ENCODE measurements at places on chromosomes 2 and 18.
A peak's percentile ranks its signal among the peaks of the same experiment; 100 is the strongest.

DNA sequence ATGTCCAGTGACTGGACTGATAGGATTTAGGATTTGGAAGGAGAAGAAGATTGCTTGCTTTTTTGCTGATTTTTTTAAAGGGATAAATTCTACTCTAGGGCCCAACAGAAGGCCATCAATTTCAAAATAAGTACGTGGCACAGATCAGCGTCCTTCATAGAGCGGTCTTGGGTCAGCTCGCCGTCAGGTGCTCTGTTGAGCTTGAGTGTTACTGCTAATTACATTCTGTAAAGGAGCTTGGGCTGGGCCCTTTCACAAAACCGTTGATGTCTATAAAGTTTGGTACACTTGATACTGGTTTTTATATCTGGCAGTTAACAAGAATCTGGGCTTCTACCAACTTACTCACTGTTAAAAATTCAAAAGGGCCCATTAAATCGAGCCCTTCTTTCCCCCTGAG lies 45.4 kb downstream of the ARMC9 start:
- no peak for DNase-seq

- DNase-seq, result no peak
Measured at GRCh38 chr2:134128746-134129145, 125.1 kb upstream of the MGAT5 start.

DNA sequence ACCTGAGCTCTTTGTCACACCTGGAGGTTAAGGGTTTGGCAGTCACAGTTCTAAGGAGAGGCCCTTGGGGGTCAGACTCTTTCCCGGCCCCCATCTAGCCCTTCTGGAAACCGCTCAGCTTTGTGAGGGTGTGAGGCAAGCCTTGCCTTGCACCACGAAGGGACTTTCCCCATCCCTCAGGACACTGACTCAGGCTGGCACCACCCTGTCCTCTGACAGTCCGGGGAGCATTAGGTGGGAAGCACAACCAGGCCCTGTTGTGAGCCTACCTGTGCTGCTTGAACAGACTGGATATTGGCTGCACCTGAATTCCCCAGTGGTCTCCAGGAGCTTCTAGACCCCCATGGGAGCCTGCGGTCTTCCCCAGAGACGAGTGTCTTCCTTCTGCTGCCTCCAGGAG lies 47.0 kb upstream of the GBX2 start:
- DNase-seq, result no peak

DNA sequence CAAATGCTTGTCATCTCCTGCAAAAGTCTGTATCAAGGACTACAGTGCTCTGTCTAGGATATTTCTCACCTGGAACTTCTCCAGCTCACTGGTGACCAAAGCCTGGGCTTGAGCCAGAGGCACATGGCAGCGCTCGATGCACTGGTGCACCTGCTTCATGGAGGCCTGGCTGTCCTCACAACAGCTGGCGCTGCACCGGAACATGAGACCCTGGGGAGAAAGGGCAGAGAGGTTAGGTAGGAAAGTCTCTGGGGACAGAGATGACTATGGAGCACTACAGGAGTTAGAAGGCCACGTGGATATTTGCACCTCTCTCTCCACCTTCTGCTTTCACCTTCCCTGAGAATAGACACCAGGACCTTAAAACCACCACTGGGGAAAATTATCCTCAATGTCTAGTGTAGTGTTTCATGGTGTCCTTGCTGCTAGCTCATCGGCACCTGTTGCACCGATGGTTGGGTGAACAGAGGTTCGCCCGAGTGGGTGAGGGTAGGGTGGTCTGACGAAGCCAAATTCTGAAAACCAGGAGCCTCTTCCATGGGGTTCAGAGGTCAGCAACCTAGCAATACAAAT lies 1.0 kb downstream of the FAM136A start:
- no peak for DNase-seq

DNA sequence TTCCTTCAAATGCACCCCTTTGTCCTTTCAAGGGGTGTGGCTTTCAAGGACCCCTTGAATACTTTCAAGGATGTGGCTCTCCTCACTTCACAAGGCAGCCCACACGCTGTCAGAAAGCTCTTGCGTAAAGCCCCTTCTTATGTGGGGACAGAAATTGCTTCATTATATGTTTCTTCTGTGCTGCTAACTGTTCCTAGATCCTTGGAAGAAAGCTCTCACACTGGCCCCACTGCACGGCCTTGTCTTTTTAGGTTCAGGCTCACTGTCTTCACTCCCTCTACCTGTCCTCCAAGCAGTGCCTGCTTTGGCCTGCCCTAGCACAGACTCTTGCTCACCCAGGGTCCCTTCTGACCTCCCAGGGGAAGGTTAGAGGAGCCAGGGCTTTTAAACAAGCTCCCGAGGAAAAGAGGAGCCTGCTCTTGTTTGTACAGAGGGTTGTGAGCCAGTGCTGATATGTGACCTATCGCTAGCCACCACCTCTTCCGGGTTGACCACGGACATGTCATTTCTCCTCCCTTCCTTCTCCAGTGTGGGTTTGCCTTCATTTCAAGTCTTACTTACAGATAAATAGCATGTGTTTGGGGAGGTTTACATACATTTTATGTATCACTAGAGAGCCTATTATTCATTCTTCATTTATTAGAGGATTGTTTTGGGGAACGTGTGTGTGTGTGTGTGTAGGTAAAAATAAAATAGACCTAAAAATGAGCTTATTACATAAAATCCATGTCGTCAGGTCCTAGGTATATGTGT lies 94.7 kb downstream of the RTN4 start:
- no peak for DNase-seq

GRCh38 chr2:69196327-69197117 lies 183.5 kb downstream of the ANTXR1 start:
- DNase-seq, result peak; percentile 56

- DNase-seq, result no peak
Measured at GRCh38 chr2:197107291-197108269, 181.1 kb upstream of the PGAP1 start.

- DNase-seq, result no peak
Measured at GRCh38 chr18:23460285-23461273, 7.5 kb downstream of the RIOK3 start.

- DNase-seq, result no peak
Measured at GRCh38 chr2:15142069-15142689, 419.0 kb downstream of the NBAS start.

GRCh38 chr2:27121906-27122305 lies 1.7 kb upstream of the ABHD1 start:
- DNase-seq, result no peak

DNA sequence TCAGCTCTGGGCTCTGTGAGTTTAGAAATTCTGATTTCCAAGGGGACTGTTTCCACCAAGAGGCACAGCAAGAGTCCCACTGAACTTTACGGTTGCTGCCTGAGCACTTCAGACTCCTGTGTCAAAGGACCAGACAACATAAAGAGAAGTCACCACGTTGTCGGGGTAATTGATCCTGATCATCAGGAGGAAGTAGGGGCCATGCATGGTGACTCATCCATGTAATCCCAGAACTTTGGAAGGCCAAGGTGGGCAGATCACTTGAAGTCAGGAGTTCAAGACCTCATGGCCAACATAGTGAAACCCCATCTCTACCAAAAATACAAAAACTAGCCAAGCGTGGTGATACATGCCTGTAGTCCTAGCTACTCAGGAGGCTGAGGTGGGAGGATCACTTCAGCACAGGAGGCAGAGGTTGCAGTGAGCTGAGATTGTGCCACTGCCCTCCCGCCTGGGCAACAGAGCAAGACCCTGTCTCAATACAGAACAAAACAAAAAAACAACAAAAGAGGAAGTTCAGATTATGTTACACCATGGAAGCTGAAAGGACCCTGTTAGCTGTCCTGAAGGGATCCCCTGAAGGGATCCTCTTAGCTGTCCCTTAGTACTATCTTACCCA lies 9.4 kb upstream of the ASXL2 start:
- DNase-seq, result no peak

DNA sequence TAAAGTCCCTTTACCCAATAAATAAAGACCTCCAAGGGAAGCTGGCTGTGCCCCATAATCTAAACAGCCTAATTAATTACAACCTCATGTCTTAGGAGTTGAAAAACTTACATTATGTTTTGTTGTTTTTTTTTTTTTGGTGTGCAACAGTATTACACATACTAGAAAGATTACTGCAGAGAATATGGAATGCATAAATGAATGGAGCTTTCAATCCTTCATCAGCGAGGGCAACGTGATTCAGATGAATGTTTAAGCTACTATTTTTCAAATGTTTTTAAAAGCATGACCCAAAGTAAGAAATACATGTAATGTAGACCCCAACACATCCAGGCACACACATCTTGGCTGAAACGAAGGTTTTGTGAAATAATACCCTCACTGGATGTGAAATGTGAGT lies 167.1 kb upstream of the FN1 start:
- no peak for DNase-seq

- DNase-seq, result no peak
Measured at GRCh38 chr18:63591725-63592124, 4.6 kb downstream of the SERPINB13 start.

GRCh38 chr18:57121542-57122112 lies 25.3 kb upstream of the BOD1L2 start:
- no peak for DNase-seq

DNA sequence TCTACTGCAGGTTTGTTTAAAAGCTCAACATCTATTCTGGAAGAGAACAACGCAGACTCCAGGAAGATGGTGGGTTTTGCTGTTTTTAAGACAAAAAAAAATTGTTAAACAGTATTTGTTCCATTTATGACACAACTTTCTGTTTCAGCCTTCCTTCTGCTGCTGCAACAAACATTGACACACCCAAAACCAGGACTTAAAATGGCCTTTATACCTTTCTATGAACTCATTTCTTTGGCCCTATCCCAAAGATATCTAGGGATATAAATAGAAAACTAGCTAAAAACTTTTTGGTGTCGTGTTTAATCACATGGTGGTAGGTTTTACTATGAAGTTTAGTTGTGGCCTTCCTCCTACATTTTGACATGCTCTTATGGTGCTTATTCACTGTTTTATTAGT lies 964 bp upstream of the GALNT3 start:
- DNase-seq, result no peak

- DNase-seq, result peak; percentile 30
Measured at GRCh38 chr2:108184419-108184818, 55.3 kb upstream of the SULT1C3 start.

- no peak for DNase-seq
Measured at GRCh38 chr2:234447189-234447588, 49.7 kb downstream of the ARL4C start.

DNA sequence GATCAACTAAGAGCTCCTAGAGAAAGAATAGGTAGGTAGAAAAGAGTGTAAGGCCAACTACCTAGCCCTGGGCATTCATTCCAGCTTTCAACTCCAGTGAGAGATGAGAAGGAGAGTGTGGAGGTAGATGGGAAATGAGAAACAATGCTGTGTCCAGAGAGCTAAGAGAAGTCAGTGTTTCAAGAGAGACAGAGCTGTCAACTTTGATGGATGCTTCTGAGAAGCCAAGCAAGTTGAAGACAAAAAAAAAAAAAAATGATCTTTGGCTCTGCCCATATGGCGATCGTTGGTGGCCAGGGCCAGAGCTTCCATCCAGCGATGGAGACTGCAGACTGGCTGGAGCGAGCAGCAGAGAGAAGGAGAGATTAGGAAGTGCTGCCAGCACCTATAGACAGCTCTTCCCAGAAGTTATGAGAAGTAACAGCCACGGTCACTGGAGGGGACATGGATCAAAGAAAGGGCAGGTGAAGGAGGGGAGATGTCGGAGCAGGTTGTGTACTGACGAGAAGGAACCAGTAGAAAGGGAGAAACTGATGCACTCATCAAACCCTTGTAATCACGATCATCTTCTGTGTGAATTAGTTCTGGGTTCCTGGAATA lies 112.4 kb upstream of the PPP1CB start:
- DNase-seq, result no peak

- no peak for DNase-seq
Measured at GRCh38 chr2:61134141-61134540, 27.8 kb upstream of the C2orf74 start.

- DNase-seq, result no peak
Measured at GRCh38 chr2:4420032-4420431, 716.7 kb downstream of the DCDC2C start.

DNA sequence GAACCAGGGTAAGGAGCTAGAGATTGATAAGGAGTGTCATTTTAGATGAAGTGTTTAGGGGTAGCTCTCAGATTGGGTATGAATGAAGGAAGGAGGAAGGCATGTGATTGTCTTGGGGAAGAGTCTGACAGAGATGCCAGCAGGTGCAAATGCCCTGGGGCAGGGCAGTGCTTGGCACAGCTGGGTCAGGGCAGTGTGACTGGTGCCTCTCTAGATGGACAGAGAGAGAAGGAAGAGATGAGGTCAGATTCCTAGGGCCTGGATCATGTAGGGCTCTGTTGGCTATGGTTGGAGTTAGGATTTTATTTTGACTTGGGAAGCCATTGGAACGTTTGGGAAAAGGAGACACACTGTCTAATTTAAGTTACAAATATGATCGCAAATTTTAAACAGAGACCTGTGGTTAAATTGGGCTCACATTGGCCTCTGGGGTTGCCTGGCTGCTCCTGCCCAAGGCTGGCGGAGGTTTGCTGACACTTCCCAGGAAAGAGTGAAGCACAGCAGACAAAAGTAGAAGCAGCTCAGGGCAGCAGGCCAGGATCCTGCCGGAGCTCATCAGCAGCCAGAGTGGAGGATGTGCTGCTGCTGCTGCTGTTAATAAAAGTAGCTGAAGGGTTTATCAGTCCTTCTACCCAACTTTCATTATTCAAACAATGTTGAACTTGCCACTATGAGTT lies 32.7 kb upstream of the FHL2 start:
- no peak for DNase-seq

GRCh38 chr2:101372792-101373191 lies 14.5 kb downstream of the CREG2 start:
- no peak for DNase-seq

DNA sequence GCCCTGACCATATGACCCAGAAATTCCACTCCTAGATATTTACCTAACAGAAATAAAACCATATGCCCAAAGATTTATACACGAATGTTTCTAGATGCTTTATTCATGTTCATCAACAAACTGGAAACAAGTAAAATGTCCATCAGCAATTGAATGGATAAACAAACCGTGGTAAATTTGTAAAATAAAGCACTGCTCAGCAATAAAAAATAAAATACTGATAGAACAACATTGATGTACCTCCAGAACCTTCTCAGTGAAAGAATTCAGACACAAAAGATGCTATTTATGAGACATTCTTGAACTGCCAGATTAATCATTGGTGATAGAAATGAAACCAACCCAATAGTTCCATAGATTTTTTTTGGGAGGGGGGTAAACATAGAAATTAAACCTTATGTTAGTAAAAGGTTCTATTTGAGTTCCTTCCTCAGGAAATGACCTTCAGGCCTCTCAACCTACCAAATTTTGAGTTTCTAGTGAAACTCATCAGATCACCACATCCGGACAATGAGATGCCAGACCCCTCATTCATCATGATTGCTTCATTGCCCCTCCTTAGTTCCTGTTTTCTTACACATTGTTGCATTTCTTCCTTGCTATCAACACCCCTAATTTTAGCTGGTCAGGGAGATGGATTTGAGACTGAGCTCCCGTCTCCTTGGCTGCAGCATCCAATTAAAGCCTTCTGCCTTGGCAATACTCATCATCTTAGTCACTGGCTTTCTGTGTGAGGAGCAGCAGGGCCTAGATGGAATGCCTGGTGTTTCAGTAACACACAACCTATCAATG lies 203.5 kb downstream of the LPIN1 start:
- DNase-seq, result no peak

GRCh38 chr2:234344012-234344411 lies 152.9 kb downstream of the ARL4C start:
- DNase-seq, result no peak
